NCI-H1105 (cell line): ENCODE measurements at places on chromosomes 13 and 19.

DNA sequence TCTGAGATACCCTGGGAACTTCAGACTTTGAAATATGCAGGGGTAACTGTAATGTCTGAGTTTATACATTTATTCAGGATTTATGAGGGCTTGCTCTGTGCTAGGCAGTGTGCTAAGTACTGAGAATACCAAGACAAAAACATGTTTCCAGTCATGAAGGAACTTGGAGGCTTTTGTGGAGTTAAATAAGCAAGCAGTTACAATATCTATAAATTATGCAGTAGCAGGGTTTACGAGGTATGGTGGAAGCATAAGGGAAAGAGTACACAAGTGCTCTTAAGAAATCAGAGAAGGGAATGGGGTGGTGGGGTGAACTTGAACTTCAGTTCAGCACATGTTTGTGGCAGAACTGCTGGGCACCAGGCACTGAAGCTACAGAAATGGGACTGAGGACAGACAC, 28.0 kb downstream of the MAB21L1 start:
- DNase-seq: no peak

GRCh38 chr19:41621226-41621625, 5.6 kb downstream of the CEACAM4 start:
- no peak for DNase-seq

- no peak for DNase-seq
These were observed 94.3 kb downstream of the ERCC5 start for GRCh38 chr13:102940143-102940542.

GRCh38 chr13:93635616-93636032, 409.0 kb downstream of the GPC6 start:
- DNase-seq: no peak

- DNase-seq: no peak
These were observed 2.5 kb downstream of the FOXA3 start for GRCh38 chr19:45866400-45867176.
